HT-29 (cell line): ENCODE measurements at places on chromosomes 11 and 22. TPM values are rescaled to one million over a fixed set of nuclear protein-coding genes. Genes with fewer than 3 reads are reported as not detected.

Gene ST14
- total RNA-seq: 543 and 609 TPM in 2 replicates

Gene VSIG10L2
- 0.03 and 0.08 TPM in 2 replicates for total RNA-seq

Gene MMP8
- total RNA-seq: not detected in 2 replicates

Gene SLC43A1
- total RNA-seq: 47.7 and 60.8 TPM in 2 replicates

Gene OR52N4
- total RNA-seq: not detected in 2 replicates

Gene OR51I1
- not detected in 2 replicates for total RNA-seq

Gene SHANK2
- 2.5 and 5.4 TPM in 2 replicates for total RNA-seq

Gene FRMD8
- 102 and 106 TPM in 2 replicates for total RNA-seq

Gene KCTD14
- 6.2 and 6.3 TPM in 2 replicates for total RNA-seq

Gene AIFM3
- total RNA-seq: 30.9 and 41.7 TPM in 2 replicates

Gene CASP12
- not detected in 2 replicates for total RNA-seq

Gene RBMXL2
- 0.05 TPM in 1 of 2 replicates, not detected in the other for total RNA-seq

Gene SLC22A6
- total RNA-seq: not detected in 2 replicates

Gene OR2AT4
- not detected in 2 replicates for total RNA-seq

Gene CDC42BPG
- total RNA-seq: 22.7 and 24.7 TPM in 2 replicates

Gene ATP5MG
- 222 and 227 TPM in 2 replicates for total RNA-seq

Gene CENPM
- total RNA-seq: 130 and 140 TPM in 2 replicates

Gene TNNT3
- 0.23 TPM in 1 of 2 replicates, not detected in the other for total RNA-seq

Gene DEUP1
- total RNA-seq: not detected in 2 replicates

Gene HBD
- total RNA-seq: not detected in 2 replicates

Gene ATXN10
- 20.1 and 23.2 TPM in 2 replicates for total RNA-seq

Gene CHST1
- not detected in 2 replicates for total RNA-seq

Gene VPS11
- total RNA-seq: 32.6 and 47.8 TPM in 2 replicates

Gene F2
- 0.38 and 1.7 TPM in 2 replicates for total RNA-seq
